ENCODE measurements at places on chromosomes 1 and 21. TPM values are rescaled to one million over a fixed set of nuclear protein-coding genes. Genes with fewer than 3 reads are reported as not detected.
A peak's percentile ranks its signal among the peaks of the same experiment; 100 is the strongest.

The TNFRSF8 gene
- total RNA-seq = 0.07 TPM

- DNase-seq = no peak
Measured at GRCh38 chr1:96557336-96557735, 164.2 kb upstream of the PTBP2 start.

The CA6 gene
- total RNA-seq = not detected

The MTHFR gene
- total RNA-seq = 11.5 TPM

The FCGR2B gene
- not detected for total RNA-seq

The KDF1 gene
- 32.8 TPM for total RNA-seq

DNA sequence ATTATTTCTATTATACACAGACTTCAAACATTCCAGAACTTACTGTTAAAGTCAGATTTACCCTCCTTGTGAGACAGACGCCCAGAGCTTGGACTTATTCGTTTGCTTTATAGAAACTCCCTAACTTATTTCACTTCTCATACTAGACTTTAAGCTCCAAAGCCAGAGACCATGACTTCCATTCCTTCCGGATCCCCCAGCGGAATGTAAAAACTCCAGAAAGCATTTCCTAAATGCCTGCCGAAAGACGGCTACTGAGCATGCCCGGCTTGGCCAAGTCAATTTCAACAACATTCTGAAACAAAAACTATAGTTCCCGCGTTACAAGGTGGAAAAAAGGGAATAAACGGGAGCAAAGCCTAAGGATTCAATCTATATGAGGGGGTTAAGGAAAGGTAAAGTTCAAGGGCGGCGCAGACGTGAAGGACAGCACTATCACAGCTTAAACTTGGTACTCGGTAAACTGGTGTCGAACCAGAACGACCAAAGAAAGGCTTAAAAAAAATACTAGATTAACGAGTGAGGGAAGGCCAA lies 1.1 kb downstream of the USP48 start:
- peak; percentile 17 for DNase-seq

The GPR52 gene
- total RNA-seq = 0.37 TPM

- no peak for DNase-seq
Measured at GRCh38 chr1:167695147-167695546, 26.6 kb upstream of the MPZL1 start.

The IFT25 gene
- 42.3 TPM for total RNA-seq

DNA sequence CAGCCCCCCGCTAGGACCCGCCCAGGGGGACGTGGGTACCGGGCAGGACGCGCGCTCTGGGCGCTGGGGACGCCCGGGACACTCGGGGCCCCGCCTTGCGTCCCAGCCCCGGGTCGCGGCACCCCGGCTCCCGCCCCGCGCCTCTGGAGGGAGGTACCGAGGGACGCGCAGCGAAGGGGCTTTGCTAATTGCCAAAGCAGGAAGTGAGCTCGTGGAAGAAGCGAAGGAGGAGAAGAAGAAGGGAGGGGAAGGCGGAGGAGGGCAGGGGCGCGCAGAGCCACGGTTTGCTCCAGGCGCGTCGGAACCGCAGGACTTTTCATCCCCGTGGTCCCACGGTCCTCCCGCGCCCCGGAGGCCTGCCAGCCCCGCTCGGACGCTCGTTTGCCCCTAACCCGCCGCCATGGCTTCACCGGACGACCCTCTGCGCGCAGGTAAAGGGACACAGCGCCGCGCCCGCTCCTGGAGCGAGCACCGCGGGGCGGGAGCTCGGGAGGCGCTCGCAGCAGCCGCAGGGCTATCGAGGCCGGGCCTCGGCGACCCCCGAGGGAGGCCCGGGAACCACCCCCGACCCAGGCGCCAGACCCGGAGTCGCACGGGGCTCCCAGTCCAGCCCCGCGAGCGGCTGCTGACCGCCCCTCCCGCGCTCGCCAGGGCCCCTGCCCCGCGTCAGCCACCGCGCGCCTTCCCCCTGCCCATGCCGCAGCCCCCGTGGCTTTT lies 1.3 kb downstream of the EDARADD start:
- DNase-seq = peak; percentile 23

- no peak for DNase-seq
Measured at GRCh38 chr21:14119038-14119437, 91.7 kb downstream of the LIPI start.

The ZFP69 gene
- total RNA-seq = 4.1 TPM

DNA sequence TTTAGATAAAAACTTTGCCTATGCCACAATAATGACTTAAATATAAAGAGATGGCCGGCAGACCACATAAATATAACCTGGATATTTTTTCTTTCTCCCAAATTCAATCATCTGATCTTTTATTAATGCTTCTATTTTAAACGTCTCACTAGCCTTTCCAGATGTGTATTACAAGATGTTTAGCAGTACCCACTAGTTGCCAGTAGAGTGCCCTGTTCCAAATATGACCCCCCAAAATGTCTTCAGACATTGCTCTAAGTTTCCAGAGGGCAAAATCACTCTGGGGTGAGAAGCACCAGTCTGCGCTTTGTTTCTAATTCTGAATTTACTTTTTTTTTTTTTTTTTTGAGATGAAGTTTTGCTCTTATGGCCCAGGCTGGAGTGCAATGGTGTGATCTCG lies 268.1 kb downstream of the GRIK1 start:
- DNase-seq = no peak

Measured in foreskin keratinocyte (primary cell).